ENCODE measurements at places on chromosomes 11 and 22.
A peak's percentile ranks its signal among the peaks of the same experiment; 100 is the strongest.

GRCh38 chr11:44421090-44421675, 111.2 kb upstream of the ALX4 start:
- no peak for DNase-seq

DNA sequence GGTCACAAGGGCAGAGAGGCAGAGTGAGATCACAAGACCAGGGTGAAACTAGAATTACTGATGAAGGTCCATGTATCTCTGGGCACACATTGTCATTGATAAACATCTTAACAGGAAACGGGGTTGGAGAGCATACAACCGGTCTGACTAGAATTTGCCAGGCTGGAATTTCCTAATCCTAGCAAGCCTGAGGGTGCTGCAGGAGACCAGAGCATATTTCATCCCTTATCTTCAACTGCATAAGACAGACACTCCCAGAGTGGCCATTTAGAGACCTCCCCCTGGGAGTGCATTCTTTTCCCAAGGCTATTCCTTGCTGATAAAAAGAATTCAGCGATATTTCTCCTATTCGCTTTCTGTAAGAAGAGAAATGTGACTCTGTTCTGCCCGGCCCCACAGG, 84.6 kb upstream of the IZUMO1R start:
- DNase-seq: no peak

DNA sequence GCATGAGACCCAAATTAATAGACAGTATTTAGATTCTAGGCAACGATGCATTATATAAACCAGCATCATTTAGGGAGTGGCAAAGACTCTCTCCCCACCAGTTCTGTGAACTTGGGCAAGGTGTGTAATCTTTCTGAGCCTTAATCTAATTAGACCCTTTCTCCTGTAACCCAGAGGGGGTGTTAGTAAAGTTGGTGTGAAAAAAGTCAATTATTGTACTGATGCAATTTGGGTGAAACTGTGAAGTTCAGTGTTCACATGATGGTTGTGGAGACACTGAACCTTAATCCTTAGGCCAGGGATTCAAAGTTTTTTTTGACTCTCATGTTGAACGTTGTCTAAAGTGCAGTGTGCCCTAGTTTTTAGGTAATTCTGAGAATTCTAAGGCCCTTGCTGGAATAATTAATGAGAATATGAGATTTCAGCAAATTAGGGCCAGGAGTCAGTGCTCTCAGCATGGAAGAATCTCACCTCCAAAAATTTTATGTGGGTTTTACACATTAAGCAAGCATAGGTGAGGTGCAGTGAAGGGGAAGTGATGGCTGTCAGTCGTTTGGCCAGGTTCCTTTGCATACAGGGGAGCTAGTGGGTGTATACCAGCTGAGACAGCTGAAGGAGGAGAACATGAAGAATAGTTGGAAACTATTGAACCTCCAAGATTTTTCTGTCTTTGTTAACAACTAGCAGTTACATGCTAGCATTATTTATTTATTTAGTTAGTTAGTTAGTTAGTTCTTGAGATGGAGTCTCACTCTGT, 94.2 kb downstream of the PTPRJ start:
- no peak for DNase-seq

DNA sequence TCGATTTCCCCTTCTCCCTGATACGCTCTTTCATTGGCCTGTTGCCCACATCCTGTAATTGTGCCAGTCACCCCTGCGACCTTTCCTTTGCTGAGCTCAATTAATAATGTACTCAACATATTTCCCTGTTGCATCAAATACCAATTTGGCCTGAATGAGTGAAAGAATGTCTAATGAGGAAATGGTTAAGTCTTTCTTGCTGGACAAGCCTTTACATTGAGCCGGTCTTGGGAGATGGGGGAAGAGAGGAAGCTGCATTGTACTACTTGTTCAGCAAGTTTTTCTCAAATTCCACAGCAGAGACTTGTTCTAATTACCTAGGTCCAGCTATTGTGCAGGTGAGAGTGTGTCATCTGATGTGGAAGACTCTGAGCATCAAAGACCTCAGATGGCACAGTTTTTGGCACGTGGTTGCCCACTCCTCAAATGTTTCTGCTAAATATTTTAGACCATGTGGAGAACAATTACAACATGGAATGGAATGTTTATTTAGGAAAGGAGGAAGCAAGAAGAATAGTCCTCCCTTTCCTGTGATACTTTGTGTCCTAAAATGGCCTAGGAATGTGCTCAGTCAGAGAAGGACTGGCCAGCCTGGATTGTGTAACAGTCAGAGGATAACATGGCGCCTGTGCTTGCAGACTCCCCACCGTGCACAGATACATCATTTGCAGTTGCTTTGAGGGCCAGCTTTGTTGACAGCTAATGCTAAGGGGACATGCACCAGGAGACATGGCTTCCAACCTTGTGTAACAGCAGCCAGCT, 129.5 kb upstream of the E2F8 start:
- no peak for DNase-seq

- DNase-seq: no peak
Measured at GRCh38 chr11:45158210-45158731, 11.8 kb downstream of the PRDM11 start.

DNA sequence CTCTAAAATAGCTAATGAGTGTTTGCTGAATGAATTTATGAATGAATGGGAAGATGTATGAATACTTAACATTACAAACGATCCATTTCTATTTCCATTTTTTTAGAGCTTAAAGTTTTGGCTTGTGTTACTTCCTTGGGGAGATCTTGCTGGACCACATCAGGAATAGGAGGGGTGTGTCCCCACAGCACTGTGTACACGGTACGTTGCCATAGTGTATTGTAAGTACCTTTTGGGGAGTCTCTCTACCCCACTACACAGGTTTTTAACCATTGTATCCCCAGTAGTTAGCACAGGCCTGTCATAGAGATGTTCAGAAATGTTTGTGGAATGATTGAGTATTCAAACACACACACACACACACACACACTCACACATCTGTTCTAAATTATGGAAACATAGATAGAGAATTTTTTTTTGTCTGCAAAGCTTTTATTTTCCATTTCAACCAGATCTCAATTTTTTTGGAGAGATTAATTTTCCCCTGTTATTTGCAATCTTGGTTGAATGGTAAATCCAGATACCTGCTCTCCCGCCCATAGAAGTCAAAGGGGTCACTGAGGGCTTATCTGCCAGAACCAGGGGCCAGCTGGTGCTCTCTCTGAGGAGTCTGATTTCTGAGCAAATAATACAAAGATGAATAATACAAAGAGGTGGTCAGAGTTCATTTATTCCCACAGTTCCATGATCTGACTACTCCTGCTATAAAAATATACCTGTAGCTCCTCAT, 471.0 kb downstream of the INSC start:
- no peak for DNase-seq

GRCh38 chr22:43000441-43001175, 14.3 kb downstream of the PACSIN2 start:
- no peak for DNase-seq

GRCh38 chr22:49826603-49827270, 936 bp downstream of the BRD1 start:
- DNase-seq: peak; percentile 47

- no peak for DNase-seq
Measured at GRCh38 chr11:132643239-132643638, 889.1 kb downstream of the OPCML start.

- DNase-seq: no peak
Measured at GRCh38 chr11:130769782-130770535, 146.3 kb downstream of the SNX19 start.

GRCh38 chr11:68436985-68437926, 23.3 kb upstream of the PPP6R3 start:
- no peak for DNase-seq

DNA sequence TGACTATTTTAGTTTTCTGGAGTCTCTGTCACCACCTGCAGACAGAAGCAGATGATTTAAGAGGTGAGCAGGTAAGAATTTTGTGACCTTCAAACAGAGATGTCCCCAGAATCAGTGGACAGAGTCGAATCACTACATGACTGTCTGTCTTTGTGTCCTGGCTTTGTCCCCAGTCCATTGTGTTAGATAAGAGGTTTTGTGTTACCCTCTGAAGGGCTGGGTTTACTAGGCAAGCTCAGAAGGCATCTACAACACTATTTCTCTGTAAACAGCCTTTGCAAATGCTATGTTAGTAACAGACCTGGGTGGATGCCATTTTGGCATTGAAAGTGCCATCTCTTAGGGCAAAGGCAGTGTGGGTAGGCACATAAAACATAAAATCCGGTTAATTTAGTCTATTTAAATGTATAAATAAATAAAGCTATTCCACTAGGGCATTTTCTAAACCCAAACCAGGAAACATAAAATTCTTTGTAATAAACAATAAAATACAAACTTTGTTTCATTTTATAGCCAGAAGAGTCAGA, 40.3 kb upstream of the CADM1 start:
- no peak for DNase-seq

- DNase-seq: no peak
Measured at GRCh38 chr11:133180201-133180600, 352.1 kb downstream of the OPCML start.

DNA sequence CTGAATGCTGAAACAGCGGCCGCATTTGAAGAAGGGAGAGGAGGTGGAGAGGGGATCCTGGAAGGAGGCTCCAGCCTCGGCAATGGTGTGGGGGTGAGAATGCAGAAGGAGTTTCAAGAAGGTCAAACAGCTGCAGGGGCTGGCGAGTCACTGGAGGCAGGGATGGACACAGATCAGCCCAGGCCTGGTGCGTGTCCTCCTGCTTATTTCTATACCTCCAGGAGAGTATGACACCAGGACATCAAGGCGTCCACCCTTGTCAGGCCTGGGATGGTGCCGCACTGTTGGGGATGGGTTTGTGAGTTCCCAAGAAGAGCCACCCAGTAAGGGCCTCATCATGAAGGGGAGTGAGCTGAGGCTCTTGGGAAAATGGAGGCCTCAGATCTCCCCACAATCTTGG, 23.1 kb downstream of the IGLL1 start:
- no peak for DNase-seq

- DNase-seq: no peak
Measured at GRCh38 chr11:8768625-8769333, 86.2 kb downstream of the RPL27A start.

DNA sequence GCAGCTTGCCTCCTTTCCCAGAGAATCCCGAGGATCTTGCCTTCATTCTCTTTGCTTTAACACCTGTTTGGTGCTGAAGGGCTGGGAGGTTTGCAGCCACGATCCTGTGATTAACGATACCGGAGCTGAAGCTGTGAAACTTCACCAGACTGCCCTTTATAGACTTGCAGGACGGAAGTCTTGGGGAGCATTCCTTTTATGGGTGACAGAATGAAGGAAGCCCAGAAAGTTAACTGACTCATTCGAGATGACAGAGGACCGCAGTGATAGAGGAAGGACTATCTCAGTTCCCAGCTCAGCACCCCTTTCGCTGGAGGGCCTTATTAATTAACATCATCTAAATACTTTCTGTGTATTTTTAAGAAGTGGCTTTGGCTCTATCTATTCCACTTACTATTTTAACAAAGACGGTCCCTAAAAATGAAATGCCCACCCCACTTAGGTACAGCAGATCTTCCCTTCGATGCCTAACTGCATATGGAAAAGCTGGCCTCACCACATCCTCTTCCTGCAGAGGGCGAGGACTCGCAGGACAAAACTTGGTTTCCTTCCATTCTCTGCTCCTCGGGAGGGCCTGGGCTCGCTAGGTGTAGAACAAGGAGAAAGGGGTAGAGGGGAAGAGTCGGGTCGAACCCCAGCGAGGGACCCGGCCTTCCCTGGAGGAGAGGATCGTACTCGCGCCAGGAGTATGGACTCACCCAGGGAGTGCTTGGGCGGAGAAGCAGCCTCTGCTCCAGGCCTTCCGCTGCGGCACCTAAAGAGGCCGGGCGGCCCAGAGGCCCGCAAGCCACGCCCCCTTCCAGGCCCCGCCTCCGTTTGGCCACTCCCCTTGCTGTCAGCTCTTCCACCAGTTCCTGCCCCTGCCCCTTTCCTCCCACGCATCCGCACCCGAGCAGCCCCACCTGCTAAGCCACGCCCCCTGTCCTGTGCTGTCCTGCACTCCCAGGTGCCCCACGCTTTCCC, 30.7 kb upstream of the USP47 start:
- DNase-seq: no peak

GRCh38 chr11:69305885-69306540, 12.1 kb downstream of the MYEOV start:
- no peak for DNase-seq

GRCh38 chr11:125348674-125349309, 147.3 kb downstream of the FEZ1 start:
- peak; percentile 15 for DNase-seq

- DNase-seq: no peak
Measured at GRCh38 chr11:46351606-46352005, 4.3 kb downstream of the DGKZ start.

DNA sequence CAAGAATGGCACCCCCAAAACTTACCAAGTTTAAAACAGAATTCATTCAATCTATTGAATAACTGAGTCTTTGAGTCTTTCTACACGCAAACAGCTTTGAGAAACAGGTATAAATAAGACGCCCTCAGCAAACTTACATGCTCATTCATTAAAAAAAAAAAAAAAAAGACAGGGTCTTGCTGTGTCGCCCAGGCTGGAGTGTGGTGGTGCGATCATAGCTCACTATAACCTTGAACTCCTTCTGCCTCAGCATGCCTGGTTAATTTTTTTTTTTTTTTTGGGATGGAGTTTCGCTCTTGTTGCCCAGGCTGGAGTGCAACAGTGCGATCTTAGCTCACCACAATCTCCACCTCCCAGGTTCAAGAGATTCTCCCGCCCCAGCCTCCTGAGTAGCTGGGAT, 6.1 kb downstream of the PRR14L start:
- no peak for DNase-seq

GRCh38 chr22:46619240-46619829, 851 bp upstream of the GRAMD4 start:
- DNase-seq: no peak

DNA sequence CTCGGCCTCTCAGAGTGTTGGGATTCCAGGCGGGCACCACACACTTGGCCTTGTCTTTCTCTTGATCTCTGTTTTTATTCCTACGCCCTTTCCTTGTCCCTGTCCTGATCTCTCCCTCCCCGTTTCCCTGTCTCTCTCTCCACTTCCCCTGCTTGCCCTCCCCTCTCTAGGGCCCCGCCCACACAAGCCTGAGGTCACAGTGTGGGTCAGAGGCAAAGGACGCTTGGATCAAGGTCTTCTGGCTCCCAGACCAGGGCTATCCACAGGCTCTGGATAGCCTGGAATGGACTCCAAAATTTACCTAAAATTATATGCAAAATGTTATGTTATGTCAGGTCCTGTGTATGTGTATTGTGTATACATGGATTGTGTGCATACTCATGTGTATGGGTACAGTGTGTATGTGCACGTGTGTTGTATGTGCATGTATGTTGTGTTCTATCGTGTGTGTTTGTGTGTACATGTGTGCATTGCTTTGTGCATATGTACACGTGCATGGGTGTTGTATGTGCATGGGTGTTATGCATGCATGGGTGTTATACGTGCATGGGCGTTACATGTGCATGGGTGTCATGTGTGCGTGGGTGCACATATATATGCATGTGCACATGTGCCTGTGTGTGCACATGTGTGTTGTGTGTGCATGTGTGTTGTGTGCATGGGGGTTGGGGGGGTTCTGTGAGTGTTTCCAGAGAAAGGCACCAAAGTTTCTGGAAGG, 38.3 kb downstream of the TP53I11 start:
- no peak for DNase-seq

DNA sequence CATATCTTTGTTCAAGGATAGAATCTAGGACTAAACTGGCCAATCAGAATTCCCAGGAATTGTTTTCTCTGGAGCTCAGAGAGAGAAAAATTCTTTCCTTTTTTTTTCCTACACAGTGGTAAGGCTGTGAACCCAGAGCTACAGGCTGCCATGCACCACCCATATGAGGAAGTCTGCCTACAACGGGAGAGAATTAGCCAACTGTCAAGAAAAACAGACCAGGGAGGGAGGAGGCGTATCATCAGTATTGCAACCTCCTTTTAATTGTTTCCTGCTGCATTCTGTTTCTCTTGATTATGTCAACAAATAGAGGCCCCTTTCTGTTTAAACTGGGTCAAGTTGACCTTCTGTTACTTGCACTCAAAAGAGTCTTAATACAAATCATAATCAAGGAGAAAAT, 176.5 kb upstream of the UBASH3B start:
- DNase-seq: no peak

All from CD4-positive, alpha-beta T cell treated with Interleukin-1 beta for 1 hour (primary cell).